ENCODE measurements at places on chromosomes 5 and 9.

DNA sequence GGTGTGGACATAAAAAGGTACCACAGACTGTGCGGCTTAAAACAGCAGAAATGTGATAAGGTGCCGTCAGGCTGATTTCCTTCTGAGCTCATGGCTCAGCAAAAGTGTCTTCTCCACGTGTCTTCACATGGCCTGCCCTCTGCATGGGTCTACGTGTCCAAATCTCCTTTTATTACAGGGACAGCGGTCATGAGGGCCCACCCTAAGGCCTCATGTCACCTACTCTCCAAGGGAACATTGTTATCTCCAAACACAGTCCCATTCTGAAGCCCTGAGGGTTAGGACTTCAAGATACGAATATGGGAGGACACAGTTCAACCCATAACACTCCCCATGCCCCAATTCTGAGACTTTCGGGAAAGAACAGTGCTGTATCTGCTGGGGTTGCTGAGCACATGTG, 35.2 kb downstream of the COL23A1 start:
- peaks cover 52% of the 10 kb centered on the region for H3K27me3 ChIP-seq
- H3K4me3 ChIP-seq: no peak overlapping the region
- no peak for DNase-seq
- no peak overlapping the region for H3K27ac ChIP-seq
- H3K36me3 ChIP-seq: no peaks in the 10 kb centered on the region
- peaks cover 2% of the 10 kb centered on the region for H3K4me1 ChIP-seq

DNA sequence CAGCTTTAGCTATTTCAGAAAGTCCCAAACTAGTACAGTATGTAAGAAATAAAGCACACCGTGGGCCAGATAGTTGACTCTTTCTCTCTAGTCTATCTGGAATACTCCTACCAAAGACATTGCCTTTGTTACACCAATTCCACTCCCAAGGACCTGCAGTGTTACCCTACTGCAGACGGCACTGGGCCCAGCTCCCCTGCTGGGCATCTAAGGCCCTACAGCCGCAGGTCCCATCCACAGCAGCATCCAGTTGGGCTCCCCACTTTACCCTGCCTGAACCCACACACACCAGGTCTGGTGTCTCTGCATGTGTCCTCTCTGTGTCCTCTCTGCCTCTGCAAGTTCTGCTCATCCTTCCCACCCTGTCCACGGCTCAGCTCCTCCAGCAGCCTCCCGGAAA, 22.5 kb downstream of the TNIP1 start:
- H3K4me1 ChIP-seq: peaks cover 33% of the 10 kb centered on the region
- H3K36me3 ChIP-seq: peaks cover 5% of the 10 kb centered on the region
- no peak overlapping the region for H3K4me3 ChIP-seq
- H3K27me3 ChIP-seq: no peaks in the 10 kb centered on the region

- H3K4me1 ChIP-seq: no peaks in the 10 kb centered on the region
- no peak overlapping the region for H3K4me3 ChIP-seq
- DNase-seq: no peak
- H3K36me3 ChIP-seq: no peaks in the 10 kb centered on the region
- no peak overlapping the region for H3K27ac ChIP-seq
Measured at GRCh38 chr5:77560677-77561263, 68.7 kb upstream of the WDR41 start.

DNA sequence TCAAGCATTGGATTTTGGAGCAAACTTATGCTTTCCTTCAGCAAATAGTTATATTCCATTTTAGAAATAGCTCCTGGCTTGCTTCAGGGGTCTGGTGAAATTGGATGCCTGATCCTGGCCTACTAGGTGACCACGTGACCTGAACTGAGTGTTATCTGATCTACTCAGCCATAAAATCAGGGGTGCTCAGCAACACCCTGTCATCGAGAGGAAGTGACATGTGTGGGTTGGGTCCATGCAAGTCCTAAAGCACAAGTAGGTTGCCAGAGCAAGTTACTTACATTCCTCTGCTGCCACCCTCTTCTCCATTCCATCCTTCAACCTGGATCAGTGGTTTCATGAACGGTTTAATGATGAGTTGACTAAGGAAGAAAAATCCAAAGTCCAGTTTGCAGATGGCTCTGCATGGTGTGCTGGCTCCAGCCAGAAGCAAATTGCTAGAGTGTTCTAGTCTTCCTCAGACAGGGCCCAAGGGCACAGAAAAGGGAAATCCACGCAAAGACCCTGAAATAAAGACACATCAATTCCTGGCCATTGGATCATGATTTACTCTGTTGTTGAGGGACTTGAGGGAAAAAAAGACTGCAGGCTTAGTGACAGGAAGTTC, 2.8 kb upstream of the FAM193B start:
- H3K4me1 ChIP-seq: peaks cover 28% of the 10 kb centered on the region
- H3K4me3 ChIP-seq: no peak overlapping the region
- H3K27me3 ChIP-seq: no peaks in the 10 kb centered on the region

DNA sequence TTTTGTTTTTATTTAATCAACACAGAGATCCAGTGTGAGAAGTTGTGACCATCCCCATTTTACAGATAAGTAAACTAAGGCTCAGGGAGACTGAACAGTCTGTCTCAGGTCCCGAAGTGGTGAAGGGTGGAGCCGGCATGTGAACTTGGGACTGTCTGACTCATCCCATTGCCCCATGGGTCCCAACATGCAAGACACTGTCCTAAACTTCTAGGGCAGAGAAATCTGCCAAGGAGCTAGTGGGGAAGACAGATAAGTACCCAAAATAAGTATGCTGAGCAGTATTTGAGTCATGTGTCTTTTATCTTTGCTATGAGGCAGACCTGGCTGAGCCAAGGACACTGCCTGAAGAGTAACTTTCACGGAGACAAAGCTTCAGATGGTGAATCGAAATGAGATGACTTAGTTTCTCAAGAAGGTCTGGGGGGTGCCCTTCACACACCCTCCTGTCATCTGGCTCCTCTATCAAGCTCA, 64.3 kb upstream of the SLC25A51 start:
- H3K27me3 ChIP-seq: peaks cover 5% of the 10 kb centered on the region
- peak overlapping the region; percentile 27 for H3K27ac ChIP-seq
- no peak for DNase-seq
- H3K4me3 ChIP-seq: no peak overlapping the region
- no peaks in the 10 kb centered on the region for H3K4me1 ChIP-seq
- H3K36me3 ChIP-seq: no peaks in the 10 kb centered on the region

- H3K27me3 ChIP-seq: peaks cover 30% of the 10 kb centered on the region
- DNase-seq: no peak
- H3K4me3 ChIP-seq: no peak overlapping the region
- no peaks in the 10 kb centered on the region for H3K36me3 ChIP-seq
- no peaks in the 10 kb centered on the region for H3K4me1 ChIP-seq
Measured at GRCh38 chr5:144035046-144035740, 135.3 kb downstream of the YIPF5 start.

GRCh38 chr5:132389585-132390286, 20.2 kb downstream of the SLC22A5 start:
- no peak for DNase-seq
- H3K27ac ChIP-seq: peak overlapping the region; percentile 87
- peaks cover 63% of the 10 kb centered on the region for H3K4me1 ChIP-seq

DNA sequence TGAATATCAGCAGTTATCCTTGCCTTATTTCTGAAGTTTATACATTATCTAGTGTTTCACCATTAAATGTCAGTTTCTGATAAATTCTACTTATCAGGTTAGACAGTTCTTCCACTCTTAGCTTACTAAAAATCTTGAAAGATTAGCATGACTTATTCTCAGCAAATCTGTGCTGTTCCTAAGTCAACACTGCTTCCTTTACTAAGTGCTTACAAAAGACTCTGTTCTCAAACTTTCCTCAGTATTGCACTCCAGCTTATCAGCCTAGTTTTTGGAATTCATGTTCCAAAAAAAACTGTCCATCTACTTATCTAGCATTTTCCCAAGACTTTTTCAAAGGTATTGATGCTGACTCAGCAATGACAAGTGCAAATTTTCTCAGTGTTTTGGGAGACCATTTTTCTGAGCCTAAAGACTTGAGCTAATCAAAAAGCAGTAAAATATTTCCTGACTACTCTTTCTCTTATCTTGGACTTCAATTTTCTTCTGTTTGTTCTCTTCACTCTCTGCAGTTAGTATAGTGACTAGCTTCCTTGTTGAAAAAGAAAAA, 61.1 kb upstream of the FRRS1L start:
- H3K27ac ChIP-seq: no peak overlapping the region
- H3K36me3 ChIP-seq: no peaks in the 10 kb centered on the region
- DNase-seq: no peak
- no peak overlapping the region for H3K4me3 ChIP-seq

DNA sequence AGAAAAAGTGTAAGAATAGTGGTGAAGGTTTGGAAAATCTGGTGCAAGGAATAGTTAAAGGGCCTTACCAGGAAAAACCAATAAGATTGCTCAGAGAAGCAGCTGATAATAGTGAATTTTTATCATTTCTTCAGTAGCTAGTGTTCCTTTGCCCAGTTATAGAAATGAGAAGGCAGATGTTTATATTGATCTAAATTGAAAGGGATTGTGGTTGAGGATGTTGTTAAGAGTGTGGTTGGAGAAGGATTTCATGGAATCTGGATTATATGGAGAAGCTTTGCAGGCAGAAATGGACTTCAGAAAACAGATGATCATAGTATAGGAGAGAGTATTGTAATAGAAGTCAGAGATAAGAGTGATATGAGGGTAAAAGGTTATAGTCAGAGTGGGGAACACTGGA, 102.6 kb downstream of the XRCC4 start:
- H3K27ac ChIP-seq: no peak overlapping the region
- H3K4me1 ChIP-seq: no peaks in the 10 kb centered on the region
- DNase-seq: no peak
- no peaks in the 10 kb centered on the region for H3K27me3 ChIP-seq
- no peak overlapping the region for H3K4me3 ChIP-seq

- H3K27ac ChIP-seq: no peak overlapping the region
- H3K4me3 ChIP-seq: no peak overlapping the region
- no peak for DNase-seq
- H3K36me3 ChIP-seq: peaks cover 2% of the 10 kb centered on the region
Measured at GRCh38 chr5:83750749-83751148, 30.1 kb upstream of the HAPLN1 start.

- no peak for DNase-seq
- no peaks in the 10 kb centered on the region for H3K36me3 ChIP-seq
- H3K4me3 ChIP-seq: no peak overlapping the region
- no peak overlapping the region for H3K27ac ChIP-seq
Measured at GRCh38 chr5:147966829-147967228, 60.5 kb upstream of the C5orf46 start.

Measured in T-helper 17 cell (primary cell).